ENCODE measurements at places on chromosomes 7 and 10.
A peak's percentile ranks its signal among the peaks of the same experiment; 100 is the strongest.

DNA sequence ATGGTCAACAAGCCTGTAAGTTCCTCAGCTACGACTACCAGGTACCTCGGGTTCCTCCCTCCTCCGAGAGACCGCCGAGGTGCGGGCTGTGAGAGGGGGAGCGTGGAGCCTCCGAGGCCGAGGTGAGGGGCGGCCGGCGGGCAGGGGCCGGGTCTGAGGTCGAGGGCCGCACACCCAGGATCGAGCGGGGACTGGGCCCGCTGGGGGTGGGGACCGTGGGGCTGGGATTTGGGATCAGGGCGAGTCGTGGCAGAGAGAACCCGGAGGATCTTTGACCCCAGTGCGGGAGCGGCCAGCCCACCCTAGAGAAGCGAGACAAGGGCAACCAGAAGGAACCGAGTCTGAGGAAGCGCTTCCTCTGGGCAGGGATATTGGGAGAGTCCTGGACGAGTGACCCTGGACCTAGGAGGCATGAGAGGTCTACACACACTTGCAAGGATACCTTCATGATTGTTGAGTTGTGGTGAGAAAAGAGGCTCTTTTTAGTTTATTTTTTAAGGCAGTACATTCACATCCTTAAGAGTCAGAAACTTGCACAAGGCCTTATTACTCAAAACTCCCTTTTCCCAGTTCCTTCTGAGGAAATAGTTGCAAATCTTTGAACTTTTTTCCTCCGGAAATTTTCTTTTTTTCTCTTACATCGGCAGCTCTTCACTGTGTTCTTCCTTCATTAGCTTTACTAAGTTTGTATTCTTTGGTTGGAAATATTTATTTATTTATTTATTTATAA lies 395 bp downstream of the ZNF487 start:
- DNase-seq: peak; percentile 41

- DNase-seq: no peak
Measured at GRCh38 chr10:9003122-9003521, 948.6 kb downstream of the GATA3 start.

- no peak for DNase-seq
Measured at GRCh38 chr10:50577681-50578350, 45.9 kb downstream of the SGMS1 start.

- peak; percentile 42 for DNase-seq
Measured at GRCh38 chr7:74206589-74207120, 3.2 kb upstream of the LAT2 start.

DNA sequence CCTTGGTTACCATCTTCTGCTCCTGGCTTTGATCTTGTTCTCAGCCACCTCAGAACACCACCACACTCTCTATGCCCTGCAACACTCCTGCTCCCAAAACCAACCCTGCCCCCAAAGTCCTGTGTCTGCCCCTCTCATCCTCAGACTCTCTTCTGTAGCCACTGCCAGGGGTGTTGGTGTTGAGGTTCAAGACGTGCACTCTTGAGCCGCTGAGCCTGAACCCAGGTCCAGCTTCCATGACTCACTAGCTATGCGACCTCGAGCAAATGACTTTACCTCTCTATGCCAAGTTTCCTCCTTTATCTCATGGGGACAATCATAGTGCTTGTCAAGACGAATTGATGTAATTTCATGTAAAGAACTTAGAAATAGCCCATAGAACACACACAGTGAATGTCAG lies 840 bp upstream of the ATP6V0A4 start:
- no peak for DNase-seq

DNA sequence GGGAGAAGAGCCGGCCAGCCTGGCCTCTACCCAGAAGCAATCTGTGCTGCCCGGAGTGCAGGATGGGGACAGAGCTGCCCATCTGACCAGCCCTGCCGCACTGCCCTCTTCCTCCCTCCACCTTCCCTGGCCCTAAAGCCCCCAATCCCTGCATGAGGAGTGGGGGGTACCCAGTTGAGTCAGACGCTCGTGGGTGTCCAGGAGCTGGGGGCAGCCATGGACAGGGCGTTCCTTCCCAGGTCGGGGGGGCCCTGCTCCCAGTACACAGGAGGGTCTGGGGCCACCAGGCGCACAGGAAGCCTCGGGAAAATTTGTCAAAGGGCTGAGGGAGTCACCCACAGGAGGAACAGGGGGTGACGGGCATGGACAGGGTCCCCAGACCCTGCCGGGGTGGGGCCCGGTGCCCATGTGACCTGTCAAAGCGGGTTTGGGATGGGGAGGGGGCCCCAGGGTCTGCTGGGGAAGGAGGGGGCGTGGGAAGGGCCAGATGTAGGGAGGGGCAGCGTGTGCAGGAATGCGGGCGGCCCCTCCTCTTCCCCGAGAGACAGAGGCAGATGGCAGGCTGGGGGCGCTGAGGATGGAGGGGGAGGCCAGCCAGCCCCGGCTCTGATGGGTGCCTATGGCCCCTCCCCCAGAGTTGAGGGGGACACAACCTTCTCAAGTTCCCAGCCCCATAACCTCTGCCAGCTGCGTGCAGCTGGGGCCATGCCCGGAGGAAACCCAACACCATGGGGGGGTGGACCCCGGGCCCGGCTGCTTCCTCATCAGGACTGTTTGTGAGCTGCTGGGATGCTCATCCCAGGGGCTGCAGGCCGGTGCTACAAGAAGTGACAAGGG lies 21.5 kb upstream of the GRIFIN start:
- DNase-seq: no peak

GRCh38 chr10:359093-359492 lies 223.8 kb downstream of the ZMYND11 start:
- DNase-seq: no peak

- DNase-seq: no peak
Measured at GRCh38 chr7:69211739-69212138, 386.5 kb upstream of the AUTS2 start.

GRCh38 chr7:29588900-29589696 lies 25.5 kb downstream of the PRR15 start:
- no peak for DNase-seq

- no peak for DNase-seq
Measured at GRCh38 chr7:140314573-140315480, 83.5 kb downstream of the SLC37A3 start.

DNA sequence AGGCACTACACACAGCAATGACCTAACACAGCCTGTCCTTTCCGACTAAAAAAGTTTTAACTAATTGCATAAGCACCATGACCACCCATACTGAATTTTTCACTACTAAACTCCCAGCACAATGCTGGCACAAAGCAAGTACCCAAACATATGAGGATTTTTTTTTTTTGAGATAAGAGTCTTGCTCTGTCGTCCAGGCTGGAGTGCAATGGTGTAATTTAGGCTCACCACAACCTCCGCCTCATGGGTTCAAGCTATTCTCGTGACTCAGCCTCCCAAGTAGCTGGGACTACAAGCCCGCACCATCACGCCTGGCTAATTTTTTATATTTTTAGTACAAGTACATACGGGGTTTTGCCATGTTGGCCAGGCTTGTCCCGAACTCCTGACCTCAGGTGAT lies 5.1 kb downstream of the UBE2H start:
- no peak for DNase-seq

- DNase-seq: no peak
Measured at GRCh38 chr7:141411133-141411532, 140.1 kb upstream of the AGK start.

- no peak for DNase-seq
Measured at GRCh38 chr7:85840554-85840953, 653.7 kb upstream of the SEMA3D start.

- no peak for DNase-seq
Measured at GRCh38 chr7:12643644-12644043, 43.8 kb upstream of the ARL4A start.

DNA sequence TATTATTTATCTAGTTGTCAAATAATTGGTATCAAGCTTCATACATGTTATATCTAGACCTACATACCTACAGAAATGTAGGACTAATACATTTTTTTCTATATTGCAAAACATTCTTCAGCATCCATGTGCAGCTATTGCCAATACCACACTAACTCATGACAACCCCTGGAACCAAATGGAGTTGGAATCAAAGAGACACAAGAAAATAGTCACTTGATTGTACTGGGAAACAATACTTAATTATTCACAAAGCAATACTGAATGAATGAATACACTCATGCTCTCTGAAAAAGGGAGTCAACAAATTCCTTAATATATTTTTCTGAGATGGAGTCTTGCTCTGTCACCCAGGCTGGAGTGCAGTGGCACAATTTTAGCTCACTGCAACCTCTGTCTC lies 10.4 kb upstream of the CFAP43 start:
- DNase-seq: no peak

DNA sequence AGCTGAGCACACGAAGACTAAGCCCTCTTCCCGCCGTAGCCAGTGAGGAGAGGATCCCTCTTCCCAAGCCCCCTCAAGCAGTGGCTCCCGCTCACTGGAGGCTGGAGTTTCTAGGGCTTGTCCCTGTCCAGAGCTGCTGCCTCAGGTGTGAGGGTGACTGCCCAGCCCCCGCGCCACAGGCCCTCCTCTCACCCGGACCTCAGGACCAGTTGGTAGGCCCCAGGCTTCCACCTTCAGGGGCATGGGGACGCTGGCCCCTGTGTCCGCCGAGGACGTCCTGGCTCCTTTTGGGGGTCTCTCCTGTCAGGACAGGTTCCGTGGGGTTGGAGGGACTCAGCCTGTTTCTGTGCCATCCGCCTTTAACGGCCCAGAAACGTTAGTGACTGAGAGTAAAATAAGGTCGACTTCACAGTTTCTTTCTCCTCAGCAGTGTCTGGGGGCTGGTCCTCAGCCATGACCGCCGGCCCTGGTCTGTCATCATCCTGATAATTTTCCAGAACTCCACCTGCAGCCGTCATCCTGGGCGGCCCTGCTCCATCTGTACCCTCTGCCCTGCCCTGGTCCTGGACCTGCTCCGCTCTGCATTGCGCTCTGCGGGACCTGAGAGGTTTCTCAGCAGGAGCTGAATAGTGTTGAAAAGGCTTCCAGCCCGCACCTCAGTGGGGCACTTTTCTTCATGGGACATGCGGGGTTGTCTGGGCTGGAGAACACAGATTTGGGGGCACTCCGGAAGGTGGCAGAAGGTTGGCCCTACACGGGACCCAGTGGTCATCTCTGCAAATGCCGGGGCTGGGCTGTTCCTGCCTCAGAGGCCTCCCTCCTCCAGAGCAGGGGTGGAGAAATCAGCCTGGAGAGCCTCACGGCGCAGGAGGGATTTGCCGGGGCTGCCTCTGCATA lies 36.0 kb upstream of the FAM20C start:
- no peak for DNase-seq

GRCh38 chr7:134782121-134782623 lies 2.7 kb downstream of the CALD1 start:
- DNase-seq: no peak

DNA sequence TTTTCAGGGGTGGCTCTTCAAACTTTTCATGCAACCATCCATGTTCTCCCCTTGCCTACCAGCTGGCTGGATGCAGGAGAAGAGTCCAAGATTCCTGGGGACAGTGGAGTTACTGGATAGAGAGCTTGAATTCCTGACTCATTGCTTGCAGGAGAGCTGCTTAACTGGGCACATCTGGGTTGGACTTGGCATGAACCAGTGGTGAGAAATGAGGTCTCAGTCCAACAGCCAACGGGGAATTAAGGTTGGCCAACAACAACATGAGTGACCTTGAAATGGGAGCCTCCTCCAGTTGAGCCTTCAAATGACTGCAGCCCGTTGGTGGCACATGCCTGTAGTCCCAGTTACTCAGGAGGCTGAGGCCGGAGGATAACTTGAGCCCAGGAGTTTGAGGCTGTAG lies 58.1 kb upstream of the OPN4 start:
- no peak for DNase-seq

DNA sequence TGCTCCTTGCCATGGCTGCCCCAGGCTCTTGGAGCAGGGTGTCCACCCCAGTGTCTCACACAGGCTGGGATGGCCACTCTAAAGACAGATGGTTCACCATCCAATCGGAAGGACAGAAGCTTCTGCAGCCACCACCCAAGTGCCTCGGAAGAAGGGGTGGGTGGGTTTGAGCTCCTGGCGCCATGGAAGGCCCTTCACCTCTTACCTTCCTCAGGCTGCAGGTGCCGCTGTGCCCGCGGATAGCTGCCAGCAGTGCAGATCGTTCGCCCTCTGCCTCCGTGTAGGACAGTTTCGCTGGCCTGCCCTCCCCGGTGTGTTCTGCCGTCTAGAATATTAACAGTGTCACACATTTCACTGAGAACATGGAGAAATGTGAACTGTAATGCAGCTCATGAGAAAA lies 243.6 kb upstream of the GRB10 start:
- DNase-seq: no peak

DNA sequence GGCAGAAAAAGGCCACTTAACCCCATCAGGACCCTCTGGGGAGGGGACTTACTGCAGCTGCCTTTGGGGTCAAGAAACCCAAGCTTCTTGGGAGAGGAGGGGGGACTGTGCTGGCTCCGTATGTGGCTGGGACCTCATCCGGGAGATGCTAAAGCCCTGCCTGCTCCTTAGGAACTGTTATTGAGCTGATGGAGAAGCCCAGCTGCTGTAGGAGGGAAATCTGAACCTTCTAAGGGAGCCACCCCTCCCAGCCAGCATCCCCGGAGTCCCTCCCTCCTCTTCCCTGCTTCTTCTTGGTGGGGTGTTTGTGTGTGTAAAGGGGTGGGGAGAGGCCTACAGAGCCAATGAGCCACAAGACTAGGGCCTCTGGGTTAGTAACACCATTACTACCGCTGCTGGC lies 8.2 kb downstream of the KCNIP2 start:
- DNase-seq: no peak

- no peak for DNase-seq
Measured at GRCh38 chr10:74406006-74406405, 255.0 kb downstream of the ADK start.

GRCh38 chr10:87927091-87927490 lies 63.7 kb downstream of the PTEN start:
- DNase-seq: no peak

- no peak for DNase-seq
Measured at GRCh38 chr10:78757344-78757925, 311.3 kb upstream of the ZMIZ1 start.

DNA sequence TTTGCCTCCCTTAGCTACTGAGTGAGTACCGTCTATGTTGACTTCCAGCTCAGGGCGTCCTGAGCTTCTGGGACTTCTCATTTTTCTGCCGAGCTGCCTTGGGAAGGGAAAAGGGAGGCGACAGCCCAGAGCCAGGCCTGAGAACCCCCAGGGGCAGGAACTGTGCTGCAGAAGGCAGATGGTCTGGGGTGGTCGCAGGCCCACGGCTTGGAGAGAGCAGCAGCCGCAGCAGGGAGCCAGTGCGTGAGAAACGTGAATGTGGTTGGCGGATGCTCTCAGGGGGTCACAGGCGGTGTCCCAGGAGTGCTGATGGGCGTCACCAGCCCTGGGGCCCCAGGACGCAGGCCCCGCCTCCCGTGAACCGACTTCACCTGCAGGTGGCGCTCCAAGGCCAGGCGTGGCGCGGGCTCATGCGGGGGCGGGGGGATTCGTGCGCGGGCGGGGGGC lies 9.2 kb upstream of the PWWP2B start:
- DNase-seq: peak; percentile 99

DNA sequence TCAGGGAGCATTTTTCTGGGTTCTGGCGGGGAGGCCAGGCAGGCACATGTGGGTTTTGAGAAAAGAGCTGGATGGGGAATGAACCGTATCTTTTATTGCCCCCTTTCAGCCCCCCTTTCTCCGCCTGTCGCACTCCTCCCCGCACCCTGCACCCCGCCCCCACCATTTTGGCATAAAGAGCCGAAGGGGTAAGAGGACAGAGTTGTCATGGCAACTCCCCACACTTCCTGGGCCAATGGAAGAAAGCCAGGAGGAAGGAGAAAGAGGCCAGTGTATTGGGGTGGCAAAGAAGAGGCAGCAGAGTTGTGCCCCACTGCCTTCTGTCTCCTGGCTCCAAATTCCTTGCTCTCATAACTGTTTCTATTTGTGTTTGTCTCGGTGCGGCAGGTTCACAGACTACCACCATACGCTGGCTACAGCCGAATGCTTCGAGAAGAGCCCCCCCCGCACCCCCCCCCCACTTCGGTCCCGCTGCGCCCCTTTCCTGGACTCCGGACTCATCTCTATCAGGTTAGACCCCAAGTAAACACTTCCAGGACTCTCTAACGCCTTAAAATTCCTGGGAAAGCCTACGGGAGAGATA lies 3.4 kb downstream of the KCNIP2 start:
- no peak for DNase-seq
